ENCODE measurements at places on chromosomes 1 and 21. TPM values are rescaled to one million over a fixed set of nuclear protein-coding genes. Genes with fewer than 3 reads are reported as not detected.
A peak's percentile ranks its signal among the peaks of the same experiment; 100 is the strongest.

B3GALNT2 gene
- total RNA-seq = 35.3 TPM

MCOLN2 gene
- total RNA-seq = 12.6 TPM

NR1I3 gene
- total RNA-seq = not detected

CHRM3 gene
- 2.6 TPM for total RNA-seq

GSTM1 gene
- 15.4 TPM for total RNA-seq

CD84 gene
- total RNA-seq = not detected

DNA sequence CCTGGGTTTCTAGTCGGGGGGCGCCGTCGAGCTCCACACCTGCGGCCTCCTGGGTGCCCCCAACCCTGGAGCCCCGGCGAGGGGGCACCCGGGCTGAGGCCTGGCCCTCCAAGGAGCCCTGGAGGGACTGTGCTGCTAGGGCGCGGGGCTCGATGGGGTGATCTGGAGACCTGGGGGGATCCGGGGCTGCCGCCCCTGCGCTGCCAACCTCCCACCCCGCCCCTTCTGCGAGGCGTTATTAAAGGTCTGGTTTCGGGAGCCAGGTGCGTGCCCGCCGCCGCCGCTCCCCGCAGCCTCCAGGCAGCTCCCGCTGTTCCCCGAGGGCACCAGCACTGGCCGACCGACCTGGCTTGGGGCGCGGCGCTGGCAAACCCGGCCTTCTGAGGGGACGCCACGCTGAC lies 746 bp upstream of the POFUT2 start:
- no peak for DNase-seq

GRCh38 chr21:42425591-42425990 lies 21.9 kb downstream of the UBASH3A start:
- DNase-seq = no peak

- DNase-seq = no peak
Measured at GRCh38 chr1:84366786-84367185, 31.5 kb upstream of the DNASE2B start.

GRCh38 chr1:65623895-65624294 lies 168.8 kb upstream of the PDE4B start:
- no peak for DNase-seq

DNA sequence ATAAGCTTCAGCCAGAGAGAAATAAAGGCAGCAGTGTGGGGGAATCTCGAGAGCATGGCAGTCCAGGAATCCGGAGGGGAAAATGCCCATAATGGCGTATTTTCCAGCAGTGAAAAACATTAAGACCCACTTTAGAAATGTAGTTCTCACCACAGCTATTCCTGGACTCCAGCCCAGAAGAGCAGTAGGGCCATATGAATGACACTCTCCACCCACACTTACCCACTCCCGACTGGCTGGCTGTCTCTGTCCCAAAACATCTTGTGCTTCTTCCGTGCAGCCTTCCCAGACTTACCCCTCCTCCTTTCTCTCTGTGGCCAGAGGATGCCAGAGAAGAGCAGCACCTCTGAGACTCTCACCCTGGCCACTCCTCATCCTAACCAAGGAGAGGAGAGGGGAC lies 56.4 kb downstream of the TRABD2B start:
- no peak for DNase-seq

GRCh38 chr21:45222001-45222400 lies 65.7 kb downstream of the POFUT2 start:
- DNase-seq = no peak

GRCh38 chr21:36419241-36419640 lies 34.0 kb downstream of the CHAF1B start:
- no peak for DNase-seq

- no peak for DNase-seq
Measured at GRCh38 chr21:14479241-14479786, 66.8 kb downstream of the SAMSN1 start.

GRCh38 chr1:195851016-195851601 lies 757.1 kb downstream of the KCNT2 start:
- DNase-seq = no peak

GRCh38 chr1:229093609-229094336 lies 177.1 kb upstream of the RAB4A start:
- DNase-seq = peak; percentile 83

- DNase-seq = no peak
Measured at GRCh38 chr1:56235909-56236510, 343.4 kb downstream of the PLPP3 start.

DNA sequence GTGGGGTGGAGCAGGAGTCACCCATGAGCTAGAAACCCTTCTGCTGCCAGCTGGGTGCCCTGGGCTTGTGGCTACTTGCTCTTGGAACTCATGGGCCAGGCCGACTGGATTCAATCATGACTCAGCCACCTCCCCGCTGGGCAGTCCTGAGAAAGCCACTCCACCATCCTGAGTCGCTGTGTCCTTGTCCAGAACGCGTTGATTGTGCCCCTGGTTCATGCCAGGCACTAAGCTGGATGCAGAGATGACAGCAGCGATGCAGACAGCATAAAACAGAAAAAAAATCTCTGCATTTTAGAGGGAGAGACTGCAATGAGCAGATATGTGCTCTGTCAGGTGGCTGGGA lies 10.6 kb downstream of the PADI1 start:
- no peak for DNase-seq

GRCh38 chr1:19776287-19776686 lies 23.4 kb downstream of the TMCO4 start:
- no peak for DNase-seq

DNA sequence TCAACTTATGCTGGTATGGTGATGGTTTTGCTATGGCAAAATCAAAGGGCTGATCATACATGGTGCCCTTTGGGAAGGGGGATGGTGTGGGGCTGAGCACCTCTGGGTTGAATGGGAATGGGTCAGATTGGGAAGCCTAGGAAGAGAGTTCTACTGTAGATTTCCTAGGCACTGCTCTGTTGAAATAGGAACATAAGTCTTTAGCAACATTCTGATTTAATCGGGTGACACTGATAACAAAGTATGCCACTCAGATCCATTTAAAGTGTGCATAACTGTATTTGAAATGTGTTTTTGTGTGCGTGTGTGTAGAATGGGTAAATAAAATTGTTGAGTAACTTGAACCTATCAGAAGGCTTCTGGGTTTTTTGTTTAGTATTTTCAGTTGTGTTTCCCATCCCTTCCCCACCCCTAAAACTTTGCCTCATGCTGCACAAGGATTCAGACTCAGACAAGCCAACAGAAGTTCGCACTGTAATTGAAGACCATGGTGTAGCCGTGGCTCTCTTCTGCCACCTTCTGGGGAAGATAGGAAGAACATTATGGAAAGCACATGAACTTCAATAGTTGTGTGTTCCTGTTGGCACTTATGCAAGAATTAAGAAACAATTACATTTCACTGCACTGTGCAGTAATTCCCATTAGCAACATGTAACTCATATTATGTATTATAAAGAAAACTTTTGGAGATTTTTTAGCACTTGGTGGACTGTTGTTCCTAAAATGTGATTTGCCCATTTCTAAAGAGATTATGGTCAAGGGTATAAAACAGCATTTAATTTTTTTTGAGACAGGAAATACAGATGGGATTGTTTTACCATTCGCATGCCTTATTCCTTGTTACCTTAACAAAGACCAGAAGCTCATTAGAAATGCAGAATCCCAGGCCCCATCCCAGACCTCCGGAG lies 10.9 kb upstream of the C4BPB start:
- peak; percentile 83 for DNase-seq

- no peak for DNase-seq
Measured at GRCh38 chr1:207420109-207420508, 34.0 kb upstream of the CR2 start.

DNA sequence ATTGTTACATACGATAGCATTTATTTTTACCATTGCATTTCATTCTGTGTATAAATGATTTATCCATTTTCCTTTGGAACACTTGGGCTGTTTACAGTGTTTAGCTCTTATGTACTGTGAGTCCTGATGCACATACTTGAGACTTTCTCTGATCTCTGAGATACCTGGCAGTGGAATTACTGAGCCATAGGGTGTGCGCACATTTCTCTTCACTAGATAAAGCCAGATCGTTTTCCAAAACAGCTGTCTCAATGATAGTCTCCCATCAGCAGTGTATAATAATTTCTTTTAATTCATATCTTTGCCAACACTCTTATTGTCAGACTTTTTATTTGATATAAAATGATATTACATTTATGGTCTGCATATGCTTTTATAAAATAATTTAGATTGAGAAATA lies 66.2 kb downstream of the VPS13D start:
- DNase-seq = no peak

All from Calu3 (cell line).